Naive B cell (primary cell): ENCODE measurements at places on chromosomes 7 and 10.

GRCh38 chr7:107581387-107582013 is 1.5 kb downstream of the BCAP29 start:
- no peak for DNase-seq

- DNase-seq = no peak
Observed at GRCh38 chr10:78472551-78472890, 438.9 kb downstream of the RPS24 start.

DNA sequence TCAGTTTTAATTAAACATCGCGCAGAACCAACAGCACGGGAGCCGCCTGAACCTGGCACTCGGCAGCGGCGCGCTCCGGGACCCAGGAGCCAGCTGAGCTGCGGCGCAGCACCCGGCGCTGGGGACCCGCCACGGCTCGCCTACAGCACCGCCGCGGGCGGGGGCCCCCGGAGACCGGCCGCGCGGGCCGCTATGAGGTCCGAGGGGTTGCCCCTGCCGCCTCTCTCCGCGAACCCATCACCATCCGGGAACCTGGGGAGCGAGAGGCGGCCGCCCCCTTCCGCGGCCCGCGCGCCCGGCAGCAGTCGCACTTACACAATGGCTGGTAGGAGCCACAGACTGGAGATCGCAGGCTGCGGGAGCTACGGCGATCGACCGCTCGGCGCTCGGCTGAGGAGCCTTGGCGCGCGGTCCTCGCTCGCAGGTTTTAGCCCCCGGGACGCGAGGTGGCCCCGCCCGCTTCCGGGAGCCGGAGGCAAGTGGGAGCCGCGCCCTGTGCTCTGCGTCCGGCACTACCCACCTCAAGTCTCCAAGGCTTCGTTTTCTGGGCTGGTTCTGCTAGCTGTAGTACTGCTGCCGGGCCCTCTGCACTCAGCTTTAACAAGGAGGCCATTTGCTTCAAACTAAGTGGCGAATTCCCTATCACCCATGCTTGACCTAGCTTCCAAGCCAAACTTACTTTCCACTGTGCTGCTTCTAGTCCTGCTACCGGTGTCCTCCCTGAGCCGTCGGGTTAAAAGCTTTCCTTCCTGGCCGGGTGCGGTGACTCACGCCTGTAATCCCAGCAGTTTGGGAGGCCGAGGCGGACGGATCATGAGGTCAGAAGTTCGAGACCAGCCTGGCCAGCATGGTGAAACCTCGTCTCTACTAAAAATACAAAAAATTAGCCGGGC is at the start of gene TPK1:
TSS of gene TPK1 (minus strand) at position 402 of the 893 bp plus-strand sequence. CDS start 451 bp downstream, outside the sequence.
- peak; percentile 90 for DNase-seq

DNA sequence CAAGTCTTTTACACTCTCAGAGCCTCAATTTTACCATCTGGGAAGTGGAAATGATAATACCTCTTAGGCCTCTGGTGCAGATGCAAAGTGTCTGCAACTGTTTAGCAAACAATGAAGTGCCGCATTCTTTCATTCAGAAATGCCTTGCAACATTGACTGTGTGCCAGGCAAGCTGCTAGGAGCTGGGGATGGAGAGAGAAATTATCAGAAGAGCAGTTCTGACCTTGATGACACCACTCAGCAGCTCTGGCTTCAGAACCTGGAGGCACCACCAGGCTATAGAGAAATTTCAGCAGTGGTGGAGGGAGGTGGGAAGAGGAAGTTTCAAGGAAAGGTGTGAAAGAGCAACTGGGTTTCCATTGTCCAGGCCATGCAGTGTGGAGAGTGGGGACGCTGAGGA is 78.1 kb upstream of the HABP2 start:
- no peak for DNase-seq
